ENCODE measurements at places on chromosomes 13 and 19. TPM values are rescaled to one million over a fixed set of nuclear protein-coding genes. Genes with fewer than 3 reads are reported as not detected.

DNA sequence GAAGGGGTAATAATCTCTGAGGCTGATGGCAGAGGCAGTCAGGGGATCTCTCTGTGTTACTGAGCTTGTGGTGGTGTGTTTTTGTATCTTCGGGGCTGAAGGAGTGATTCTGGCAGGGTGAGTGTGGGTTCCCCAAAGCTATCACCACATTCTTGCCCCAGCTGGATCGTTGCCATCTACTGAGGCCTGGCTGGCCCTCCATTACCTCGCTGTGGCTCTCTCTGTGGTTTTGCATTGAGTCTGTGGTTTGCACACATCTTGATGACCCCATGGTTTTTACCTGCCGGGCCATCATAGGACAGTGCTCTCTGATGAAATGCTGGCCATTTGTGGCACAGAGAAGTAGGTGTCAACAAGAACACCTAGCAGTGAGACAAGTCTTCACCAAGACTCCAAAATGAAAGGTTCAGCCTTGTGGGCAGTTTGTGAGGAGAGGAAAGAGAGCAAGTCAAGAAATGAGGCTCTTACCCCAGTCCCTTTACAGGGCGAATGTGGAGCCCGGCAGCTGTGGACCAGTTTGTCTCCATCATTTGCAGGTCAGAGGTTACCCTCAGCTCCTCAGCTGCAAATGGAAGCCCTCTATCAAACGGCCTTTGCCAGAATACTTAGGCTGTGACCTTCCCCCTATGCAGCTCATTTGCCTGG lies 69.0 kb upstream of the NPAS1 start:
- no peak for ATAC-seq

- ATAC-seq: no peak
These were observed 6.4 kb downstream of the PNPLA6 start for GRCh38 chr19:7541828-7542443.

GRCh38 chr19:3270902-3271301 lies 46.4 kb downstream of the CELF5 start:
- ATAC-seq: no peak

GRCh38 chr13:106475852-106476251 lies 59.6 kb downstream of the EFNB2 start:
- ATAC-seq: no peak

The SPRY2 gene
- total RNA-seq: 11.8 TPM
